ENCODE measurements at places on chromosomes 13 and 19.

GRCh38 chr13:87952377-87952776 lies 281.2 kb downstream of the SLITRK5 start:
- no peak for DNase-seq

- no peak for DNase-seq
Observed at GRCh38 chr13:66341635-66342377, 888.3 kb downstream of the PCDH9 start.

GRCh38 chr19:31906111-31906871 lies 439.1 kb upstream of the ZNF507 start:
- DNase-seq, result no peak

DNA sequence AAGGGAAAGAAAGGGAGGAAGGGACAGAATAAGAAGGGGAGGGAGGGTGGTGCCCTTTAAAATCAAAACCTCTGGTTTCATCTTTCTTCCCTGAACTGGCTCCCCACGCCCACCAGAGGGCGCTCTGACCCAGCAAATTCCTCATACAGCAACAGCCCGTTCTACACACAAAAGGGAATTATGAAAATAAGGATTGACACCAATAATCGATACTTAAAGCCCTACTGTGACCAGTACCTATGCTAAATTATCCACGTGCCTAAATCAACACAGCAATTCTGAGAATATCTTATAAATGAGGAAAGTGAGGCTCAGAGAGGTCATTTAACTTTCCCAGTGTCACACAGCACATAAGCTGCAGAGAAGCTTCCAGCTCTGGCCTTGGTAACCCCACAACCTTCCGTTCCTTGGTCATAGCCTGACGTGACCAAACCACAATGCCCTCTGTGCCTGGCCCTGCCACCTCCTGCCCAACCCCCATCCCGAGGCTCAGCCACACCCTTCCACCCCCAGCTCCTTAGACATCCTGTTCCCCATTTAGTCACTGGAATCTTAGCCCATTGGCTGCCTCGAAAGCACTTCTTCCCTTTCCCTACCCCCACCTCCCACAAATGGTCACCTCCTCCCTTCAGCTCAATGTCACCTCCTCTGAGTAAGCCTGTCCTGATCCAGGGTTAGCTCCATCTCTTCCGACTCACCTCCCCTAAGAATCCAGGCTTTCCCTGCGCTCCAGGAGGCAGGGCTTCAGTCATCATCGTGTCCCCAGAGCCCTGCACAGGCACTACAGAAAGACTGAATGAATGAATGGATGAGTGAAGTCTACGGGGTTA lies 34.2 kb upstream of the PNMA8B start:
- DNase-seq, result peak; percentile 81

DNA sequence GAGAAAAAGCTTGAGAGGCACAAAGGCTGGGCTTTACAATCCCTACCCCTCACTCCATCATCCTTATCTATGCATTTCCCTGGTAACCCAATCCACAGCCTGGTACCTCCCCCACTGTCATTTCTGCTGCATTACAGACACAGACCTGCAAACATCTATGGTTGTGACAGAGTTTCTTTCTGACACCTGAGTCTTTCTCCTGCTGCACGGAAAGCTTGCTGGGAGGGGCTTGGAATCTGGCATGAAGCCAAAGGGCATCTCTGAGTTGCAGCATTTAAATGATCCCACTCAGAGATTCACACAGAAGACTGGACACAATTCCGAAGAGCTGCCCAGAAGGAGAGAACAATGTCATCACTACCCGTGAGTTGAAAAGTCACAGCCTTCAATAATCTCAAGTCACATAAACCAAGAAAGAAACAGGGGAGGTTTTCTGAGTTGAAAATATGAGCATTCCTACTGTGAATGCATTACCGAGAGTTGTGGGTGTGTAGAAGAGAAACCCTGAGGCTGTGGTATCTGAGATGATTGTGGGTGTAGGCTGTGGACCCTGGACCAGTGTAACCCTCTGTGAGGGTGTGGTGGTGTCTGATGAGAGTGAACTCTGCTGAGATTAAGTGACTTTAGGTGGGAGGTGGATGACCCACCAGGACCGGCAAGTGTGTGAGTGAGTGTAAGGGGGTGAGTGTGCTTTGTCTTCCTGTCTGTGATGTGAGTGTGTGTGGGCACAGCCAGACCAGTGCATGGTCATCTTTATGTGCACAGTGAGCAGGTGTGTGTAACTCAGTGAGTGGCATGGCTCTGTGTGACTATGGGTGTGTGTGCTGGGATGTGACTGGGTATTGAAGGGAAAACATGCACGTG lies at the start of gene LGALS14:
LGALS14 (plus strand) TSS at position 301 of the 864 bp plus-strand sequence; CDS start at position 349, 48 bp downstream.
- DNase-seq, result no peak

Data from astrocyte of the hippocampus (primary cell).